Fibroblast of skin of left quadriceps (primary cell): ENCODE measurements at places on chromosomes 7 and 10.
A peak's percentile ranks its signal among the peaks of the same experiment; 100 is the strongest.

DNA sequence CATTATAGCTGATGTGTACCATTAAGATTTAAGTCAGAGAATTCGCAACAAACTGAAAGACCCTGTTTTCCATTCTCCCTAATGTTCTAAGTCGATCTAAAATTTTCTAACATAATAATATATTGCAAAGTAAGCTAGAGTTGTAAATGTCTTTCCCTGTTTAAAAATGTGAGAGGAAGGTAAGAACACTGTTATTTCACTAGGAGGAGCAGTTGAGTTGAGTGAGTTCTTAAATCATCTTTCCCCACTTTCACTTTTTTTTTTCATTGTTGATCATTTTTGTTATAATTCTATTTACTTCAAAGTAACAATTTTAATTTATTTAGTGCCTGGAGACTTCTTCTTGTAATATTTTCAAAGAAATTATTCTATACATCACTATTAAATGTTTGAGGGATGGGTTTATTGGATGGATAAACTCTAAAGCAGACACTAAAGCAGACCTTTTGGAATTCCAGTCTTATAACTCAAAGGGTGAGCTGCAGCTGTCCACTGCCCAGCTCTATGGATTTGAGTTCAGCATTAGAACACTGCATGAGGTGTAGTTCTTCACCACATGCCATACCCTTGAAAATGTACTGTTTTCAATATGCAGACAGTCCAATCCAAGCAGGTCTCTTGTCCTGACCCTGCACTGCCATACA lies 181.3 kb upstream of the FZD1 start:
- DNase-seq, result no peak

DNA sequence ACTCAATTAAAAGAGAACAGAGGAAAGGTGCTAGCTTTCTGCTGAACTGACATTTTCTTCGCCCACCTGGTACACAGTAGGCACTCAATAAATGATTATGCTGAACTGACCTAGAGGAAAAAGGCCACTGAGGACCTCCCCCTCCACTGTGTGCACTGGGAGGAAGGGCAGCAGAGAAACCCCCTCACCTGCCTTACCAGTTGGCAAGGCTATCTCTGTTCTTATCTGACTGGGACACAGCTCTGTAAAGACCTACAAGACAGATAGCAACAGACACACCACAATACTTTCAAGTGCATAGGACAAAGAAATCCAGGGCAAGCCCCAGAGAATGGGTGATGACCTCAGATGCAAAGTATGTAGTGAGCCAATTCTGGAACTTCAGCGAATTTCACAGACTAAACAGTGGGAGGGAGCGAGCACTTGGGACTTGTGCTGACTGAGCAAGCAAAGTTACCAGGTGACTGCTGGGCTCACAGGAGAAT lies 30.4 kb downstream of the PDLIM1 start:
- peak; percentile 66 for DNase-seq

DNA sequence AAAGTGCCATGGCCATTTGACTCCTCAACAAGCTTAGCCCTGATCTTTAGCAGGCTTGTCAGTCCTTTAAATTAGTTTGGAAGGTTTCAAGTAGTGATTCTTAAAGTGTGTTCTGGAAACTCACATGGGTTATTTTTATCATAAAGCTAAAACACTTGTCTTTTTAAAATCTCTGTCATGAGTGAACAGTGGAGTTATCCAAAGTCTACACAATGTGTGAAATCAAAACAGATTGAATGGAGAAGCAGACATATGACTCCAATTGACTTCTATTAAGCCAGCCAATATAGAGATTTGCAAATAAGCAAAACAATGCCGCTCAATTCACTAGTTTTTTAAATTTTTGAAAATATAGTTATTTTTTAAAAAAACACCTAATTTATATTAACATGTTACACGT lies 53.3 kb upstream of the SORCS3 start:
- DNase-seq, result no peak

- DNase-seq, result no peak
Measured at GRCh38 chr10:111203615-111204014, 126.8 kb downstream of the ADRA2A start.

- DNase-seq, result no peak
Measured at GRCh38 chr7:116324582-116324981, 114.2 kb downstream of the TES start.

DNA sequence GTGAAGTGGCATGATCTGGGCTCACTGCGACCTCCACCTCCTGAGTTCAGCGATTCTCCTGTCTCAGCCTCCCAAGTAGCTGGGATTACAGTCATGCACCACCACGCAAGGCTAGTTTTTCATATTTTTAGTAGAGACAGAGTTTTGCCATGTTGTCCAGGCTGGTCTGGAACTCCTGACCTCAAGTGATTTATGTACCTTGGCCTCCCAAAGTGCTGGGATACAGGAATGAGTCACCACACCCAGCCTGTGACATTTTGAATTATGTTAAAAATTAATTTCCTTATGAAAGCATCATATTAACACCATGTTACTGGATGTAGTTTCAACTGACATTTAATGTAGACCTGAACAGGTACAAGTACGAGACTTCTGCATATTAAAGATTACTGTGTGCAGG lies 24.3 kb downstream of the ABCB4 start:
- no peak for DNase-seq

GRCh38 chr7:27031289-27032172 lies 64.3 kb downstream of the HOXA1 start:
- peak; percentile 46 for DNase-seq

GRCh38 chr7:133910761-133911160 lies 216.4 kb upstream of the LRGUK start:
- no peak for DNase-seq

- DNase-seq, result no peak
Measured at GRCh38 chr7:27840313-27840712, 100.4 kb downstream of the TAX1BP1 start.

DNA sequence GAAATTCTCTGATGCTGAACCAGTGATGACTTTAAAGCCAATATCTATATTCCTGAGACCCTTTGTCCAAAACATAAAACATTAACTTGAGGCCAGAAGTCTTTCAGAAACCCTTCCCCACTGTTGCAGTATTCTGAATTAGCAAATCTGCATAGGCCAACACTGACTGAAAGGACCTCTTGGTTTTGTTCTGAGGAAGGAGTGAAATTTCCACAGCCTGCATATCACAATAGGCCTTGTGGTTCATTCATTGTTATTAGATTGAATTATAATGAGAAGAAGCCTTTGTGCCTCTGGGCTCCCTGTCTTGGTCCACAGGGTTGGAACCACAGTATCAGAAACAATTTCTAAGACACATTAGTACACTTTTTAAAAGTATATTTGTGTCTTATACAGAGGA lies 90.3 kb downstream of the CCNY start:
- DNase-seq, result no peak

DNA sequence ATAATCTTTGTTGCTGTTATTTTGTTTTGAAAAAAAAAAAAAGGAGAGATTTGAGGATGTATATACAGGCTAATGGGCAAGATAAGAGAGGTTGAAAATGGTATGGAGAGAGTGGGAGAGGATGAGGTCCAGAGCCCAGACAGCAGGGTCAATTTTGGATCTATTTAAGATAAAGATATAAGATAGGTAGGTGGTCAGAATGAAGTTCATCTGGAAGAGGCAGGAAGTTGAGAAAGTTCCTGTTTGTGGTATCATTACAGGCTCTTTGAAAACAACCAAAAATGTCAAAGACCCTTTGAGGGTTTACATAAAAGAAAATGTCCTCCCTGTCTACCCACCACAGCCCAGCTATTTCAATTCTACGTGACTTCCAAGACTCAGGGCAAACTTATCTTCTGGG lies 7.5 kb downstream of the CEP41 start:
- no peak for DNase-seq

GRCh38 chr10:24952707-24953645 lies 570 bp upstream of the PRTFDC1 start:
- DNase-seq, result peak; percentile 63

- no peak for DNase-seq
Measured at GRCh38 chr7:84801396-84801795, 385.5 kb downstream of the SEMA3D start.

DNA sequence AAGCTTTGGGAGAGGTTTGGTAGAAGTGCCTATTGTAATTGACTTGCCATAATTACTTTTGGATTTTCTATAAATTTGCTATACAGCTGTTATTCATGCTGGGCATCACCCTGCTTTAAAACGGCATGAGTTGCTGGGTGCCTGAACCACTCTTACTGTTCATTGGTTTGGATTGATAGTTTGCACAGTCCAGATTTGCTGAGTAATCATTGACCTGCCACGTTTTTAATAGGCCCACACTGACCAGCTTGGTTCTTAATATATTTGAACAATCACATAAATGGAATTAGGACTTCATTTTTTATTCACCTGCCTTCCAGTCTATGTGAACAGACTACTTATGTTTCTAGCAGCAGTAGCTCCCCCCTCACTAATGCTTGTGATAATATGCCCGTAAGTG lies 630.8 kb downstream of the SDK1 start:
- no peak for DNase-seq

- no peak for DNase-seq
Measured at GRCh38 chr7:33039257-33039902, 23.2 kb downstream of the NT5C3A start.

DNA sequence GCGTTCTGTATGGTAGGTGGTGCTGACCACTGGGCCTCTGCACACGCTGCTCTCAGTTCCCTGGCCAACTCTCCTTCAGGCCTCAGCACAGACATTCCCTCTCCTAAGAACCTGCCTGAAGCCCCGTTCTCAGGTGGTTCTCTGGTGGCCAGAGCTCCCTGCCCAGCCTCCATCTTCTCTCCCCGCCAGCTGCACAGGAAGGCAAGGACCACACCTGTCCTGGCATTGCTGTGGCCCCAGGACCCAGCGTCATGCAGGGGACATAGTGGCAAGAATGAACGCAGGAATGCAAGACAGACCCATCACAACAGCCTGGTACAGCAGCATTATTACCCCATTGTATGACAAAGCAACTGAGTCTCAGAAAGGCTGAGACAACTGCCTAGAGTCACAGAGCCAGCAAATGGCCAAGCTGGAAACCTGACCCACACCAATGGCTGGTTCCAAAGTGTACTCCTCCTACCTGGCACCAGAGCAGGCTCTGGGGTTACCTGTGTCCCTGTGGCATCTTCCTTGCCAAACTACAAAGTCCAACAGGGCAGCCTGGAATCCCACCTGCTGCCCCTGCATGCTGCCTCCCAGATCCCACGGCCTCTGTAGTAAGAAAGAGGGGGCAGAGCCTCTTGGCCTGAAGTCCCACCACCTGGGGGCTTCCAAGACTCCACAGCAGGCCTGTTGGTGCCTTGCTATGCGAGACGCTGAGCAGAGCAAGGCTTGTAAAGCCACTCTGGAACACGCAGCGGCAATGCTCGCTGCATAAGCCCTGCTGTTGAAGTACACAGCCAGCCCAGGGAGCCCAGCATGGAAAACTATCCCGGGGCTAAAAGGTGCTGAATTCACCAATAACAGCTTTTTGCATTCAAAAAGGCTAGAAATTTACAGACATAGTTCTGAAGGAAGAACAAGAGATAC lies 73.3 kb downstream of the CHST15 start:
- DNase-seq, result no peak

DNA sequence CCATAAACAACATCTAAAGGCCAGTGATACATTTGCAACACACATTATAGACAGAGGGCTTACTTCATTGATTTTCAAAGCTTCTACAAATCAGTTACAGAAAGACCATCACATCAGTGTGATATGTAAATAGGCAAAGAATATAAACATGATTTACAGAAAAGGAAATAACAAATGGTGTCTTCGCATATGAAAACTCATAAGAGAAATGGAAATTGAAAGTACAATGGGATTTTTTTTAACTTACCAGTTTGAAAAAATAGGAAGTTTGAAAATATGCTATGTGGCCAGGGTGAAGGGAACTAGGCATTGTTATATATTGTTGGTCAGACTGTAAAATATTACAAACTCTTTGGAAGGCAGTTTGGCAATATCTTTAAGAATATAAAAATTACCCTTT lies 27.3 kb downstream of the SEC23IP start:
- DNase-seq, result no peak

DNA sequence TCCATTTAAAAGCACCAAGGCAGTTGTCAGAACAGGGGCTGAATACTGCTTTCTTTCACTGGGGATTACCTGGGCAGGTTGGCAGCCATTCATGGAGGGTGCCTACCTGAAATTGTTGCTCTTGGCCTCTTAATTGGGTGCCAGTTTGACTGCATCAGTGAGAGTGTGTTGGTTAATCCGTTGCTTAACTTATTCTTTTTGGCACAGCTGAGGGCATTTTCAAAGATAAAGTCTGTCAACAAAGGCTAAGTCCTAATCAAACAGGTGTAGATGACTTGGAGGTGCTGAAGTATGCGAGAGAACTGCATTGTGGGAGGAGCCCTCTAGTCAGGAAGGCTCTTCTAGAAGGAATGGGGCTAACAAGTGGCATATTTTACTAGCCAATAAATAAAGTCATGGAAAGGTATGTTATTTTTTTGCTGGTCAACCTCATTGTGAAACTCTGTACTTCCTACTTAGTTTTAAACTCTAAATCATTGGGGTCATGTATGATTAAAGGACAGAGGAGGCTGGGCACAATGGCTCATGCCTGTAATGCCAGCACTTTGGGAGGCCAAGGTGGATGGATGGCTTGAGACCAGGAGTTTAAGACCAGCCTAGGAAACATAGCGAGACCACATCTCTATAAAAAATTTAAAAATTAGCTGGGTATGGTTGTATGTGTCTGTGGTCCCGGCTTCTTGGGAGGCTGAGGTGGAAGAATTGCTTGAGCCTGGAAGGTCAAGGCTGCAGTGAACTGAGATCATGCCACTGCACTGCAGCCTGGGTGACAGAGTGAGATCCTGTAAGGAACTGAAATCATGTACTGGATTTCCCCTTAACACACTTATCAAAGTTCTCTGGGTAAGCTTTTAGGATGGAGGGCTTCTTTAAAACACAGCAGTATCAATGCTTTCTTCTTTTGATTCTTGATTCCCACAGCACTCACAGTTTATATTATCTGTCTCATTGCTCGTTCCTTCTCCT lies 134.1 kb downstream of the LRMDA start:
- DNase-seq, result no peak

DNA sequence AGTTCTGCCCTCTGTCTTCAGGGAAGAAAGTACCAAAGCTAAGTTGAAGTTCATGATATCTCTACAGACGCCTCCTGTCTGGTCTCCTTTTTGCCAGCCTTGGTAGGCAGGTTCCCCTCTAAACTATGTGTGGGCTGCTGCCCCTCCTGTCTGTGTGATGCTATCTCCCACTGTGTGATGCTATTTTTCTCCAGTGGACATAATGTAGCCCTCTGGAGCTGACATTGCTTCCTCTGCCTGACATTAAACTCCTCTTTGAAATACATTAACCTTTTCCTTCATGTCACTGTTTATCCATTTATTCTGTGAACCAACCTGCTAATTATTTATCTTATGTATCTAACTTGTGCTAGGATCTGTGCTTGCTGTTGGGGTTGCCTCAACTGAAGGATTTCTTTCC lies at the start of gene PRSS58:
Gene PRSS58 (minus strand): TSS at position 101 of the 400 bp plus-strand sequence. CDS start 351 bp downstream, outside the sequence.
- DNase-seq, result no peak

- DNase-seq, result no peak
Measured at GRCh38 chr10:129949891-129950291, 14.2 kb downstream of the EBF3 start.

- no peak for DNase-seq
Measured at GRCh38 chr7:55276572-55277295, 88.4 kb upstream of the LANCL2 start.

GRCh38 chr7:63041786-63042185 lies 956.9 kb upstream of the ZNF722 start:
- DNase-seq, result no peak
